ENCODE measurements at places on chromosomes 1 and 21.

- DNase-seq, result no peak
These were observed 183.8 kb downstream of the LMO4 start for GRCh38 chr1:87512431-87512830.

GRCh38 chr1:70966018-70966638 lies 81.5 kb downstream of the PTGER3 start:
- DNase-seq, result no peak

GRCh38 chr21:15276243-15276642 lies 211.4 kb upstream of the NRIP1 start:
- DNase-seq, result no peak

- DNase-seq, result no peak
These were observed 9.5 kb upstream of the CORT start for GRCh38 chr1:10440305-10440704.

- DNase-seq, result no peak
These were observed 171.9 kb upstream of the NR5A2 start for GRCh38 chr1:199855580-199855979.

- DNase-seq, result no peak
These were observed 596 bp downstream of the PADI4 start for GRCh38 chr1:17308593-17308992.

DNA sequence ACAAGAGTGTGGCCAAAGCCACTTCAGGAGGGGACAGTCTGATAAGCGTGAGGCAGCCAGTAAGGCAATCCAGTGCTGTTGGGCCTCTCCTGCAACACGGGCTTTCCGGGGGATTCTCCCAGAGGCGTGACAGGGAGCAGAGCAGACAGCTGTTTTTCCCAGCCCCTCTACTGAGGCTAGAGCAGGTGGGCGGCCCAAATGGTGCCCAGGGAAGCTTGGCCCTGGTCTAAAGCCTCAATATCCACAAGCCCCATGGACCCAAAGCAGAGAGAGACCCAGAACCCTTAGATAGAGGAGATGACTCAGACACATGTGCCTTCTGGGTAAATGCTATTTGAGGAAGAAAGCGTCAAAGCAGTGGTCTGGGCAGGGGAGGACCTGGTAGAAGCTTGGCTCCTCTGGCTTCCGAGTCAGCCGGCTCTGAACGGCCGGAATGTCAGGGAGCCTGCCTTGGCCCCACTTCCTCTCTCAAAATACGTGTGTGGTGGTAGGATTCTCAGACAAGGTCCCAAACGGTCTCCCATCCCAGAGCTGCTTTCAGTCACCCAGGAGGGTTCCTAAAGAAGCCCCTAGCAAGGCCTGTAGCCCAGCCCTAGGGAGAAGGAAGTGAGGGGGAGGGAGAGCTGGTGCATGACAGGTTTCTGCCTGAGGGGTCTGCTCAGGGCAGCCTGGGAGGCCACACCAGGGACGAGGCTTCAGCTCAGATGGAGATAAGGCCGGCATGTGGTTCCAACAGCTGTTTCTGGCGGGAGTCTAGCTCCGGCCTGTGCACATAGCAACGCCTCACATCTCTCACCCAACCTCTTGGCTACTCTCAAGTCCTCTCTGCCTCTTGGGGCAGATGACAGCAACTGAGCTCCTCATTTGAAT lies 28.8 kb downstream of the PIK3C2B start:
- no peak for DNase-seq

GRCh38 chr1:226064816-226065248 lies 2.3 kb downstream of the H3-3A start:
- DNase-seq, result no peak

GRCh38 chr1:214660900-214661299 lies 57.9 kb downstream of the CENPF start:
- no peak for DNase-seq

GRCh38 chr1:218376722-218377121 lies 31.6 kb downstream of the TGFB2 start:
- DNase-seq, result no peak

- DNase-seq, result no peak
These were observed 6.5 kb downstream of the MCOLN3 start for GRCh38 chr1:85041793-85042192.

- no peak for DNase-seq
These were observed 32.6 kb downstream of the UBE4B start for GRCh38 chr1:10065344-10065685.

DNA sequence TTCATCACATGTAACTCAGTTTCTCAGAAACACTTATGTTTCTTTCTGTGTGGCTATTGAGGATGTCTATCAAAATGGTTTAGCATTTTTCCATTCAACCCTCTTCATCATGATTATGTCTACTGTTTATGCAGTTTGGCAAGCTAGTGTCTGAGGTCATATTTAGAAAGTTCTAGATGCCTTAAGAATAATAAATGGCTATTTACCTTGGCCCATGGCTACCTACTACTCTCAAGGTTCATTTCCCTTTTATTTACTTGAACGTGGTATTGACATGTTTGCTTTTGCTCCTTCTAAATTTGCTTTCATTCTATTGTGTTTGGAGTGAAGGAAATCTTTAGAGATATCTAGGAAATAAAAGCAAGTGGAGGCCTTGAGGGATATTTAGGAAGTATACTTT lies 193.7 kb upstream of the OLFM3 start:
- DNase-seq, result no peak

GRCh38 chr1:200793677-200794076 lies 55.0 kb downstream of the CAMSAP2 start:
- DNase-seq, result no peak

GRCh38 chr1:178183796-178184195 lies 89.9 kb downstream of the RASAL2 start:
- no peak for DNase-seq

DNA sequence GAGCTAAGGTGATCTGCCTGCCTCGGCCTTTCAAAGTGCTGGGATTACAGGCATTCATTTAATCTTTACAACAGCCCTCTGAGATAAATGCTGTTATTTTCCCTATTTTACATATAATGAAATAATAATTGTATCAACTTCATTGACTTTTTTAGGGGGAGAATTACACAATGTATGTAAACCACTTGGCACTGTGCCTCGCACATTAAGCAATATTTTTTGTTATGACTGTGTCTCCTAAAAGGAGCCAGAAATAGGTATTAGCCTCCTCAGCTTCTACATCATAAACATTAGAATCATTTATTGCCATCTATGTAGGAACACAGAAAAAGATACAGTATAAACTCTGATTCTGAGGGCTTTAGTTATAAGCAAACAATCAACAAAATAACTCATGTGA lies 1.1 kb upstream of the DNAJC28 start:
- no peak for DNase-seq

DNA sequence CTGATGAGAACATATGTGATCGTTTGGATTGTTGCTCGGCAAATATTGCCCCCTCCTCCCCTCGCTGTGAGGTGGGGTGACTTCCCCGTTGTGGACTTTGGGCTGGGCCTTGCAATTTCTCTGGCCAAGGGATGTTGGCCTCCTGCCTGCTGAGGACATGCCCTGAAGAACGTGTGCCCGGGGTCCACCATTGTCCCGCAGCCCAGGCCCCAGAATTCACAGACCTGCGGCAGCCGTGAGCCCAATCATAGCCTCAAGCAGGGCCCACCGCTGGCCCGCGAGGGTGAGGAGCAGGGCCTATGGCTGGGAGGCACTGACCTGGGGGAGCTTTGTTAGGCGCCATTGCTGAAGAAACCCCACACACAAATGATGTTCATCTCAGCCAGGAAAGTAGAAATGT lies 58.3 kb upstream of the ACTRT2 start:
- no peak for DNase-seq

- DNase-seq, result no peak
These were observed 32.0 kb downstream of the CCSAP start for GRCh38 chr1:229310833-229311232.

- DNase-seq, result no peak
These were observed 108.0 kb downstream of the PAX7 start for GRCh38 chr1:18738617-18739016.

DNA sequence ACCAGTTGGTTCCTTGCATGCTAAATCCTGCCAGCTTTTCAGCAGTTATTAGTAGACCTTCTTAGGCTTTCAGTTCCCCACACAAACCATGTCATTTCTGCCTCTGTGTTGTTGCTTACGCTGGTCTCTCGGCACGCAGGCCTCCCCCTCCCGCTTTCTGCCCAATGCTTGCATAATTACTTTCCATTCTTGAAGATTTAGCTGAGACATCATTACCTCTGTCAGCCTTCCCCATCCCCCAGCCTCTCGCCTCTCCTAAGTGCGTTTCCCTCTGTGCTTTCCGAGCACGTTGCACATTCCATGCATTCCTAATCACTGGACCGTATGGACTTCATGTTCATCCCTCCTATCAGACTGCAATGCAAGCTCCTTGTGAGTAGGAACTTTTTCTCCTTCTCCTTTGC lies 26.8 kb downstream of the TSHB start:
- no peak for DNase-seq

DNA sequence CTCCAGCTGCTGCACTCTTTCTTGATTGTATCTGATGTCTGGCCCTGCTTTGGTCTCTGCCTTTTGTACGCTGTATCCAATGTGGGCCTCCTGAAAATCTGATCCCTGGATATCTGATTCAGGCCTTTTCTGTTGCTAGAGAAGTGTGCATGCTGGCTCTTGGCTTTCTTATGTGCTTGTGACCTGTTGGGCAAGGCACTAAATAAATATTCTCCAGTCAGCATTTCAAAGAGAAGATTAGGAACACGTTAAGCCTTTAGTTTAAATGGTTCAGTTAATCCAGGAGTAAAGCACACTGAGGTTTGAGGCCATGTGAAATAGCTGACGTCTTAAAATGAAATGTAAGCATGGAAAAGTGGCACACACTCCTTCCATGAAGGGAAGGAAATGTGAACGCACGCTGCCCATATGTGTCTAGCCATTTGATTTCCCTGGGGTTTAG lies 9.3 kb upstream of the F3 start:
- no peak for DNase-seq
